ENCODE measurements at places on chromosomes 13 and 19.
A peak's percentile ranks its signal among the peaks of the same experiment; 100 is the strongest.

- DNase-seq, result no peak
Measured at GRCh38 chr19:1752757-1753728, at the start of gene ONECUT3. Gene ONECUT3 (plus strand): TSS chr19:1753506. CDS start chr19:1753663, 157 bp downstream.

DNA sequence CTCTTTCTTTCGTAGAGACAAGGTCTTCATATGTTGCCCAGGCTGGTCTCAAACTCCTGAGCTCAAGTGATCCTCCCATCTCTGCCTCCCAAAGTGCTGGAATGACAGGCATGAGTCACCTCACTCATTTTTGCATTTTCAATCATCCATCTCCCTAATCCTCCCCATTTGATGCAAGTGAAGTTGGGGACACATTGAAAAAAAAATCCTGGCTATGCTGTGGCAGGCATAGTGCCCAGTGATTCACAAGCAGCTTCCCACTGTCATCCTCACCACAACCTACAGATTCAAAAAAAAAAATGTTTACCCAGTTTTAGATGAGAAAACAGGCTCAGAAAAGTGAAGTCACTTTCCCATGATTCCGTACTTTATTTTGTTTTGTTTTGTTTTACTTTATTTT, 44.7 kb upstream of the USP29 start:
- no peak for DNase-seq

- DNase-seq, result no peak
Measured at GRCh38 chr19:48556163-48556562, 4.2 kb downstream of the SULT2B1 start.

DNA sequence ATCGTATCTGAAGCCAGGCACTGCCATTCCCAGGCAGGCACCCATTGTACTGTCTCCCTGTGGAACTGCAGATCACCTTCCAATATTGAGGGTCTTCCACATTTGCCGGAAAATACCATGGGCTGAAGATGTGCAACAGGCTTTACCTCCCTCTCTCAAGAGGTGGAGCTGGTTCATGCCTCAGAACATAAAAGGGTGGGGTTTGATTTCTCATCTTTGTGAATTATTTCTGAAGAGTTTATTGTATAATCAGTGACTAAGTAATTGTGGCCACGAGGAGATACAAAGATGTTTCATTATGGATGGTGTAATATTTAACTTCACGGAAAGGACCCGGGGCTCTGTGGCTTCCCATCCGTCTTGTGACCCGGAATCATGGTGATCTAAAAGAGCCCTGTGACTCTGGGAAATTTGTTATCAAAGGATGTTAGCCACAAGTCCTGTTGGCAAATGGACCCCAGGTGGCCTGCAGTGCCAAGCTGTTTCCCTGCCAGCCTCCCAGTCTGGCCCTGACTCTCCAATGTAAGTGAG, 230.5 kb downstream of the LACC1 start:
- DNase-seq, result no peak

GRCh38 chr13:46593398-46593797, 40.4 kb downstream of the LRCH1 start:
- DNase-seq, result peak; percentile 79

- DNase-seq, result no peak
Measured at GRCh38 chr13:87129602-87130300, 541.4 kb upstream of the SLITRK5 start.

DNA sequence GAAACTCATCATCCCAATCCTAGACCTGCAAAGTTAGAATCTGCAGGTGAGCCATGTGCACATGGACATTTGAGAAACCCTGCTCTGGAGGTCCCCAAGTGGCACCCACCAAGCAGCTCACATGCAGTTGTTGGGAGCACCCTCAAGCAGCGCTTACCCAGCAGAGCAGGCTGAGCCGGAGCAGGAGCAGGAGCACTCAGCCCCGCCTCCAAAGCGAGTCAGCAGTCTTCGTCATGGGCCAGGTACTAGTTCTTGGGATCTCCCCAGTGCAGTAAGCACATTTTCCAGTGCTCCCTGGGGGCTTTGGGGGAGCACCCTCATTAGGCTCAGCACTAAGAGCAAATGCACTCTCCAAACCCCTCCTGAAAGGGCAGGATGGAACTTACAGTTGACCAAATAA, 572.7 kb downstream of the IRS2 start:
- DNase-seq, result no peak

GRCh38 chr19:51417107-51417809, at the start of gene SIGLEC10:
Gene SIGLEC10 (minus strand): TSS chr19:51417642. CDS start chr19:51417581, 61 bp downstream.
- DNase-seq, result no peak

GRCh38 chr19:49951806-49952478, 9.0 kb downstream of the SIGLEC11 start:
- peak; percentile 55 for DNase-seq

DNA sequence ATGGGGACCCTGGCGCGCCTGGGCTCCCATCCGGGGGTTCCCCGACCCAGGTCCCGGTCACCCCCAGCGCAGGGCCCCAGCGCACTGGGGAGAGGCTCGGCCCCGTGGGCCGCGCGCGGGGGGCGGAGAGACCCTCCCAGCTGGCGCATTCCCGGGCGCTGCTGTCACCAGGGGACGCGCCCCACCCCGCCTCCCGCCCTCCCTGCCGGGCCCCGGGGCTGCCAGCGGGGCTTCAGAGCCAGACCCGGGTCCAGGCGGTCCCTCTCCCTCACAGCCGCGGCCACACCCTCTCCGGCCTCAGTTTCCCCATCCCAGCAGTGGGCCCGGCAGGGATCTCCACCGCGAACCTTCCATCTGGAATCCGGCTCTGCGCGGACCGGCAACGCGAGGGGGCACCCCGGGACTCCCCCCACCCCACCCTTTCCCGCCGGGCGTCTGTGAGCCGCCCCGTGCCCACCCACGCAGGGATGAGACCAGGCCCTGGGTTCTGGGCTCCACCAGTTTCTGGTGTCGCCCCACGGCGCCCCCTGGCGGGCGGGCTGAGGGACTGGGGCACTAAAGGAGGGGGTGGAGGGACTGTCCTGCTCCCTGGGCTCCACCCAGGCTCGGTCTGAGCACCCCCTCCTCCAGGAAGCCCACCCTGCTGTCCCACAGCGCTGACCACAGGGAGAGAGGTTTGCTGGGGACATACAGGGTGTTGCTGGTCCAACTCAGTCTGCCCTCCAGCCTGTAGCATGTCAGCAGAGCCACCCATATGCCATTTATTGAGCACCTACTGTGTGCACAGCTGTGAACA, 878 bp upstream of the ADAMTSL5 start:
- peak; percentile 90 for DNase-seq

DNA sequence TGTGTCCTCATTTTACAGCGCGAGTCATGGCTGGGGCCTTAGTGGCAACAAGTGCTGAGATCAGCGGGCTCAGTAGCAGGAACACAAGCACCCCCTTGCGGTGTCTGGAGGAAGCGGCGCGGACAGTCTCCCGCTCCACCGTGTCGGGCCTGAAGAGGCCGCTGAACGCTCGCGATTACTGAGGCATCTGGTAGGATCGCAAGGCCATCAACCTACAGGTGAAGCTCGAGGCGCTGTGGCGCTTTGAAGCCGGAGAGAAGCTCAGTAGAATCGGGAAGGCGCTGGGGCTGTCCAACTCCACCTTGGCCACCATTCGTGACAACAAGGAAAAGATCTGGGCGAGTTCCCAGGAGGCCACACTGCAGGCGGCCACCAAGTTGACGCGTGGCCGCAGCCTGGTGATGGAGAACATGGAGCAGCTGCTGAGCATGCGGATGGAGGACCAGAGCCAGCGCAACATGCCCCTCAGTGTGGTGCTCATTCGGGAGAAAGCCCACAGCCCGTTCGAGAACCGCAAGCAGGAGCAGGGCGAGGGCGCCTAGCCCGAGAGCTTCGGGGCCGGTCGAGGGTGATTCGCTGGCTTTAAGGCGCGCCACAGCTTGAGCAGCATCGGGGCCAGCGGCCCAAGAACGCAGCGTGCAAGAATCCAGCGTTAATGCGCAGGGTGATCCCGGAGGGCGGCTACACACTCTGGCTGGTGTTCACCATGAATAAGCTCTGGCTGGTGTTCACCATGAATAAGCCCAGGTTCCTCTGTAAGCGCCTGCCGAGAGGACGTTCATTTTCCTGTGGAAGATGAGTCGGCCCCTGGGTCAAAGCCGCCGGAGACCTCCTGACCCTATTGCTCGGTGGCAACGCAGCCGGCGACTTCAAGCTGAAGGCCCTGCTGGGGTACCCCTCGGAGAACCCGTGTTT, 8.3 kb upstream of the MZF1 start:
- peak; percentile 95 for DNase-seq

GRCh38 chr19:9584073-9584833, at the start of gene ZNF121:
Gene ZNF121 (minus strand): TSS chr19:9584504. CDS start chr19:9568097, 16,407 bp downstream.
- DNase-seq, result peak; percentile 93

- no peak for DNase-seq
Measured at GRCh38 chr19:48645620-48646000, 377 bp downstream of the CA11 start.

DNA sequence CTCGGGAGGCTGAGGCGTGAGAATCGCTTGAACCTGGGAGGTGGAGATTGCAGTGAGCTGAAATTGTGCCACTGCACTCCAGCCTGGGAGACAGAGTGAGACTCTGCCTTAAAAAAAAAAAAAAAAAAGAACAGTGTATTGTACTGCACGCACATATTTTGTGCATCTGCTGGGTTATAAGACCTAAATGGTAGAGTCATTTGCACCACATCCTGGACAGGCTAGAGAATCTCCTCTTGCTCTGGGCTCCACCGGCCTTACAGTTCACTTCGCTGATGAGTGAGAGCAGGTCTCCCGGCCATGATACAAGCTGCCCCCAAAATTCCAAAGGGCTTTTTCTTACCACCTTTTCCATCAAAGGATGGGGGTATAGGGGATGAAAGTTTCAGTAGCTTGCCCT, 7.2 kb upstream of the SAE1 start:
- no peak for DNase-seq

- no peak for DNase-seq
Measured at GRCh38 chr13:59601993-59602392, 561.7 kb downstream of the DIAPH3 start.

DNA sequence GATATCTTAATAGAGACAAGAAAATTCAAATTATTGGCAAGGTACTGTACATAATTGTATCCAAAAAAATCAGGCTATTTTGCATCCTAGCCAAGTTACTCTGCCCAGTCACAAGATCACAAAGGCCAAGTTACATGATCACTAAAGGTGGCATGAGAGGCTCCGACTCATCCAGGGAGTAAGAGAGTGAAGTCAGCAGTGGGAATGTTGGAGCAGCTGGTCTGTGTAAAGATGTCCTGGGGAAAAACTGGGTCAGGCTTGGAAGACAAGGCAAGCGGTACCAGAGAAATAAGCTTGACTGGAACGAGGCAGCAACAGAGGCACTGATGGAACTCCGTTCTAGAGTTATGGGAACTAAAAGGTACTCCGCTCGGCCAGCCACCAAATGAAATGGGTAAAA, 50.2 kb upstream of the PSG2 start:
- no peak for DNase-seq

GRCh38 chr19:40228346-40228745, 1.9 kb upstream of the CCNP start:
- DNase-seq, result no peak

GRCh38 chr13:52010890-52011631, at the start of gene ATP7B:
Gene ATP7B (minus strand): TSS chr13:52011450. CDS start chr13:52011337, 113 bp downstream.
- DNase-seq, result peak; percentile 67

DNA sequence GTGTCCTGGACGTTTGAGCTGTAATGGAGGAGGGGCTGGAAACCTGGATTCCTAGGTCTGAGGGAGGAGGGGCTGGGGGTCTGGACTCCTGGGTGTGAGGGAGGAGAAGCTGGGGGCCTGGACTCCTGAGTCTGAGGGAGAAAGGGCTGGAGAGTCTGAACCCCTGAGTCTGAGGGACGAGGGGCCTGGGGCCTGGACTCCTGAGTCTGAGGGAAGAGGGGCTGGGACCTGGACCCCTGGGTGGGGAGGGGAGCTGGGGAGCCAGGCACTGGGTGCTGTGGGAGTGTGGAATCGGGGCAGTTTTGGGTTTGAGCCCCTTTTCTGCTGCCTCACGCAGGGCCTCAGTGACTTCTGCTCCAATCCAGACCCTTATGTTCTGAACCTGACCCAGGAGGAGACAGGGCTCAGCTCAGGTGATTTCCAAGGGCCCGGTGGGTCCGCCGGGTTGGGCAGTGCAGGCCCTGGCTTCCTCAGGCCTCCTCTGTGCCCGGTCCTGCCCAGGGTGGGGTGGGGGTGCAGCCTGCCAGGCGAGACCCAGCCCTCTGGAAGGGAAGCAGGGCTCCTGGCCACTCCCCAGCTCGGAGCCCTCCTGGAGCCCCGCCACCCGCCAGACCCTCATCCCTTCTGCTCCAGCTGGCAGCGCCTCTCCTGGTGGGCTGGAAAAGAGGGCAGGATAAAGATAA, 14.4 kb downstream of the TTYH1 start:
- no peak for DNase-seq

DNA sequence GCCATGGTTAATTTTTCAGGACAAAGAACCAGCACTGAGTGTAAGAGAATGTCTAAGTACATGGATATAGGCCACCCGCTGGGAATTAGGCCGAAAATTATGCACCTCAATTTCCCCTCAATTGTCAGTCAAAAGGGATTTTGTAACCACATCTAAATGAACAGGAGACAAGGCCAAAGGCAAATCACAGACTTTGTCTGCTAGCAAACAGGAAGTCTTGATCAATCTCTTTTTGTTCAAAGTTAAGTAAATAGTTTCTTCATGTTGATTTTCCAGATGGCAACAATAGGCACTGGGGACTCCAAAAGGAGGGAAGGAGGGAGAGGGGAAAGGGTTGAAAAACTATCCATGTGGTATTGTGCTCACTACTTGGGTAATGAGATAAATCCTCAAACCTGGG, 276.0 kb downstream of the COG6 start:
- DNase-seq, result no peak

- peak; percentile 89 for DNase-seq
Measured at GRCh38 chr19:14383661-14384555, 2.7 kb downstream of the ADGRE5 start.

- DNase-seq, result no peak
Measured at GRCh38 chr19:1852581-1853128, 4.4 kb upstream of the REXO1 start.

DNA sequence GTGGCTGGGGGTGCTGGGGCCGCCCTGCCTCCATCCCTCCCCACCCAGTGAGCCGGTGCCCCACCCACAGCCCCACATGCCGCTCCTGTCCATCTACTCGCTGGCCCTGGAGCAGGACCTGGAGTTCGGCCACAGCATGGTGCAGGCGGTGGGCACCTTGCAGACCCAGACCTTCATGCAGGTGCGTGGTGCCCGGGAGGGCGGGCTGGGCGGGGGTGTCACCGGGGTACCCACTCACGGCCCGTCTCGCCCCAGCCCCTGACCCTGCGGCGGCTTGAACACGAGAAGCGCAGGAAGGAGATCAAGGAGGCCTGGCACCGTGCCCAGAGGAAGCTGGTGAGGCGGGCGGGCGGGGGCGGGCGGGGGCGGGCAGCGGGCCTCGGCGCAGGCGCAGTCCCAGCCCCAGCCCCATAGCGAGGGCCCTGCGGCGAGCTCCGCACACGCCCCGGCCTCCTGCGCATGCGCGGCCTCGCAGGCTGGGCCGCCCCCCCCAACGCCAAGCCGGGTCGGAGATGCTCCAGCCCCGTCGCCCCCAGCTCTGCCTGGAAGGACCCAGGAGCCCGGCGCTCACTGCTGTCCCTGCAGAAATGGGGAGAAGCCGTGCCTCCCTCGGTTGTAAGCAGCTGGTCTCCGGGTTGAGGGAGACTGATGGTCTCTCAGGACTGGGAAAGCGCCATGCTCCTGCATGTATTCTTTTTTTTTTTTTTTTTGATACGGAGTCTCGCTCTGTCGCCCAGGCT, 7.7 kb downstream of the ARHGAP45 start:
- DNase-seq, result peak; percentile 96

GRCh38 chr13:19606152-19606551, 27.3 kb upstream of the MPHOSPH8 start:
- DNase-seq, result no peak
